Forelimb muscle (tissue), 1 donor: ENCODE measurements at places on chromosomes 7 and 10.

DNA sequence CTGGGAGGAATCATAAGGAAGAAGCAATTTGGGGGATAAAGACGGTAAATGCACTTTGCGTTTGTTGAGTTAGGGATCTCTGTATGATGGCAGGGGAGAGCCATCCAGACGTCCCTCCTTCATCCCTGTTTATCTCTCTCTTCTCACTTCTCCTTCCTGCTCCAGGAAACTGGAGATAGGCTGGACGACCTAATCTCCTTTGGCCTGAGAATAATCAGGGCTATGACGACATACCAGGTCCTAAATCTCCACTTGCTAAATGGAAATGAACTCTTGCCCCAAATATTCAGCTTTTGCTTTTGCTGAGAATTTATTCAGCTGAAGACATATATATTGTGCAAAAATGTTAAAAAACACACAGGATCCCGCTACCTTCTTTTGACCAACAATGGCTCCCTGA, 182.9 kb upstream of the INHBA start:
- DNase-seq = no peak

DNA sequence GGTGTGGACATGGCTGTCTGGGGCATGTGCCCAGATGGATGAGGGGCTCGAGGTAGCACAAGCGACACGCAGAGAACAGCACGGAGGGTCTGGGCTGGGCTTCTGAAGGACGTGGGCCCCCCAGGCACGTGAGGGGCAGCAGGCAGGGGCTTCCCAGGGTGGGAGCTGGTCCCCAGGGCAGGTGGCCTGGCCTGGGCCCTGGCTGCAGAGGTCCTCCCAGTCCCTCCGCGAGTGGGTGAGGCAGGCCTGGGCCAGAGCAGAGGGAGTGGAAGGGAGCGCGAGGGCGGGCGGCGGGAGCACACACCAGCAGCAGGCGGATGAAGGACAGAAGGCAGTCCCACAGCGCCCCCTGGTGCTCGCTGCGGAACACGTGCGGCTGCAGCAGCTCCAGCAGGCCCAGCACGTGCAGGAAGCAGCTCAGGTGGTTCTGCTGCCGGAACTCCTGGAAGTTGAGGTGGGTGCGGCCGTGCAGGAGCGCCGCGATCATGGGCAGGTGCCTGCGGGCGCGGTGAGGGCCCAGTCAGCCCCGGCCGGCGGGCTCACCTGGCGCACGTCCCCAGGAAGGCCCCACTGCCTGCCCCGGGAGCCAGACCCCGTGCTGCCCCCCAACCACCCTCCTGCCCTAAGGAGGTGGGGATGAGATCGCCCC, 14.7 kb upstream of the MICALL2 start:
- DNase-seq = peak; percentile 39

DNA sequence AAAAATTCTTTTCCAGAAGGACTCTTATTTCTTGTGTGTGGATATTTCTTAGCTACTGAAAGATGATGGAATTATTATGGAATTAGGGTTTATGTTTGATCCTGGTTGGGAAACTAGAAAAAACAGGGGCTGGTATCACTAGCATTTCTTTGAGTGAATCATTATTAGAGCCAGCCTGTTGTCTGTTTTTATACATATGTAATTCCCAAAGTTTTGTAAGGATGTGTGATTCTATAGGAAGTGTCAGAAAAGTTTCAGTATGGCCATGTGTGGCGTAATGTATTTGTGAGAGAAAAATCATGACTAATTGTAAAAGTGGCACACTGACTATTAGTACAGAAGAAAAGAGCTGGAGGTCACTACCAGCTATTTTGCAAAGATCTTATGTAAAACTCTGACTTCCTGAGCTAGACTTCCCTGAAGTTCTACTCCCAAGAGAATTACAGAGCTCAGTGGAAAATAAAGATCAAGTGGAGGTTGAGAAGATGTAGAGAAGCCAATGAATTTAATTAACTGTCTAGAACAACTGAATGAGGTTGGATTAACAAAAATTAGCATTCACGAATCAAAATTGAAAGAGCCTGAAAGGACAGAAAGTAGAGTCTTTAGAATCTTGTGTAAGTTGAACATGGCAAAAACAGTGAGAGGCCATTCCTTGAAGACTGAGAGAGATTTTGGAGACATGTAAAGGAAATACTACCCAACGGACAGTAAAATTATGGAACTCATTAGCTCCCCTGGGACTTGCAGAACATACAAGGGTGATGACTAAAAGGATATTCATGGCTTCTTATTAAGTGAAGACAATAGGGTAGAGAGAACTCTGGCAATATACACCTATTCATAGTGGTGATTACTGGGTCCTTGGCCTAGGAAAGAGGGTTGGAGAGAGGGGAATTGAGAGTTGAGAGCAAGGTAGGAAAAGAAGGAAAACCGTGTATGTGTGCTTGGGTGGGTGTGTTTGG, 12.5 kb downstream of the ZNF365 start:
- DNase-seq = no peak

DNA sequence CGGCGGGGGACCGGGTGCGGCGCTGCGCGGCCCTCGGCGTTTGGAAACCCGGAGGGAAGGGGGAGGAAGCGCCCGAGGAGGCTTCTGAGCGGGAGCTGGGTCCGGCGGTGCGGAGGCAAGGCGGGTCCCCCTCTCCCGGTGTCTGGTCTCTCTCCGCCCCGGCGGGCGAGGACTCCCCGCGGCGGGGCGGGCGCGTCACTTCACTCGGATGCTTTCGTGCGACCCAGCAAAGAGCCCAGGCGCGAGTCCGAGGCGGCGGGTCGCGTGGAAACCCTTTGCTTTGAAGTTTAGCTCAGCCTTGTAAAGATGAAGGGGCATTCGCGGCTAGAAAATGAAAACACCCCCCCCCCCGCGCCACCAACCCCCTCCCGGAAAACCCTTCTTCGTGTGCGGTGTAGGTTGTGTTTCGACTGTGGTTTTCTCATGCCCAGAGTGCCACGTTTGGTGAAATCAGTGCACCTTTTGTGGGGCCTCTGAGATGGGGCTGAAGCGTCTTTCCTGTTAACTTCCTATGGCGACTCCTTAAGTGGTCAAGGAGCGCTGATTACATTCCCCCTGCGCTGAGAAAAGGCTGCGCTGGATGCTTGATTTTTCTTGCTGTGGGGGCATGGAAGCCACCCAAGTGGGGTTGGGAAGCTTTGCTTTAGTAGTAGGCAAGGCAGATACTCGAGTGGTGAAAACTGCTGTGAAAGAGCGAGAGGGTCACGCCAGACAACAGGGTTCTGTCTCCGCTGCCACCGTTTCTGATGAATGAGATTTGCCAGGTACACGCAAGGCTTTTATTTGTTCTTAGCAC, 876 bp downstream of the GNAI1 start:
- DNase-seq = no peak

DNA sequence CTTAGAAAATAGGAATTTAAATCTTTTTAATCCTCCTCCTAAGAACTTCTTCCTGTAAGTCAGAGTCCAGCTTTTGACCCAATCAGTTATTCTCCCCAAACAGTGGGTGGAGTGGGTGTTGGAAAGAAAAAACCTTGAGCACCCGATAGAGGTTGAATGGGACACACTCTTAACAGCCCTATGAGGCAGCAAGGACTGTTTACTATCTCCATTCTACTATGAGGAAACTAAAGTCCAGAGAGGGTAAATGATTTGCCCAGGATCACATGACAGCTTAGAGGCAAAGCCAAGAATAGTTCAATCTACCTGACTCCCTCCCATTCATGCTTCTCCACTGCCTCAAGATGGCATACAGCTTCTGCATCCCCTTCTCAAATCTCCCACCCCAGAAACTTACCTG, 57.6 kb upstream of the SLC35B4 start:
- no peak for DNase-seq

- peak; percentile 75 for DNase-seq
These were observed 33.6 kb downstream of the DNMBP start for GRCh38 chr10:99975942-99976809.

DNA sequence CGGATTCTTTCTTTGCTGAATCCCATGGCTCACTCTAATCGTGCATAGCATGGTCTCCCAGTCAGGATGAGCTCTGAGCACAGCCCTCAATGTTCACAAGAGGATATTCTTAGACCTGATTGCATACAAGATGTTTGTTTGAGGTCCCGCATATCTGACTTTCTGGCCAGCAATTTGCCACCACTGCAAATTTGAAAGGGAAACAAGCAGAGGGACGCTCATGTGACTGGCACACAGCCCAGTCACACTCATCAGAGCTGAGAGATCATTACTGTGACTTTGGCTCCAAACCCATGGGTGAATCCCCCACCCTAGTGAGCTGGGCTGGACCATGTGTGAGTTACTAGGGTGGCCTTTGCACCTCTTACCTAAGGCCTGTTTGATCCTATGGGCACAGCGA, 9.9 kb downstream of the TAS2R41 start:
- DNase-seq = no peak

- no peak for DNase-seq
These were observed 141.7 kb downstream of the SORCS1 start for GRCh38 chr10:107022600-107023354.

- peak; percentile 14 for DNase-seq
These were observed 1.8 kb downstream of the PARP12 start for GRCh38 chr7:140060788-140061606.
